Right atrium auricular region (tissue), 2 donors: ENCODE measurements at places on chromosomes 13 and 19. TPM values are rescaled to one million over a fixed set of nuclear protein-coding genes. Genes with fewer than 3 reads are reported as not detected.

- H3K27me3 ChIP-seq = no peaks in the 10 kb centered on the region
- peaks cover 4% of the 10 kb centered on the region for H3K4me1 ChIP-seq
- peaks cover 58% of the 10 kb centered on the region for H3K36me3 ChIP-seq
- peak; percentile 42 for DNase-seq
- no peak overlapping the region for H3K4me3 ChIP-seq
- no peak overlapping the region for H3K27ac ChIP-seq
These were observed 71.6 kb downstream of the LATS2 start for GRCh38 chr13:20989656-20990321.

DNA sequence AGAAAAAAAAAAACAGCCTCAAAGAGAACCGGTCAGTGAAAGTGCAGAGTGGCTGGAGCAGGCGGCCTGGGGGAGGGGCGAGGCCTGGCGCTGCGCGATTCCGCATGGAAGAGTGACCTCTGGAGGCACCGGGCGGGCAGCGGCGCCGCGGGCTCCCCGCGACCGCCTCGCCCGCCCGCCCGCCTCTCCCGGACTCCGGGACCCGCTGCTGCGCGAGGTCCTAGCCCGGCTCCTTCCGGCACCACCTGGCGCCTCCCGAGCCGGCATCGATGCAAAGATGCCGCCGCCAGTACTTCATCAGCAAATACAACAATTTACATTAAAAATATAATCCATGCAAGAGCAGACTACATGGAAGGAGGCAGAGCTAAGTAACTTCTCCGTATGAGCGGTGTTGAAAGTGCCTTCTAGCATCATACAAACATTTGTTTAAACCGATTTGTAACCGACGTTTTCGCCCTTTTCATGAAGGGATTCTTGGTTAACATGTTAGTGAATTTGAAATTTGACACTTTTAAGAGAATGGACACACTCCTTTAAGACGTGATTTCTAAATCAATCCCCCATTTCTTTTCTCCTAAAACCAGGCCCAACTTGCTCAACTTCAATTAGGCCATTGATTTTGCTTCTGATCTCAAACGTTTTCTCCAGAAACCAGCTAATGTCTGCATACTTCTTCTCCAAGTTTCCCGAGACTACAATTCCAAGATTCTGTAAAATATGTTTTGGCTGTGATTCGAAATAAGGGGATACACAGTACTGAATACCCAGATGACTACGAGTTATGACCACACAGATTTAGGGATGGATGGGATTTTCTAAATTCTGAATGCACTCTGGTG, 2.1 kb downstream of the EFNB2 start:
- peak overlapping the region; percentile 56 for H3K4me3 ChIP-seq
- peak overlapping the region; percentile 83 for H3K27ac ChIP-seq
- no peaks in the 10 kb centered on the region for H3K36me3 ChIP-seq
- H3K27me3 ChIP-seq = no peaks in the 10 kb centered on the region
- H3K4me1 ChIP-seq = peaks cover 32% of the 10 kb centered on the region
- peak; percentile 85 for DNase-seq

DNA sequence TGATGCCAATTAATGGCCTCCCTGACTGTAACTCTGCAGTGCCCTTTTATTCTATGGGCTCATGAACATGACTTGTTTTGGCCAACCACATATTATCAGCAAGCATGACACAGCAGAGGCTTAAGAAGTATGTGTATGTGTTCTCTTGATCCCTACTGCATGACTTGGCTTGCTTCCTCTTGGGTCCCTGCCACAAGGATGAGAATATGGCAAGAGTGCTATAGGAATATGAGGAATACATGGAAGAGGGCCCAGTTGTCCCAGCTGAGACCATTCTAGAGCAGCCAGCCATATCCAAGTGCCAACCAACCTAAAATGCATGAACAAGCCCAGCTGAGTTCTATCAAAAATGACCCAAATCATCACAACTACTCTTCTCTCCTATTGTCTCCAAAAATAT, 576.7 kb upstream of the PCDH9 start:
- H3K27me3 ChIP-seq = no peaks in the 10 kb centered on the region
- no peaks in the 10 kb centered on the region for H3K36me3 ChIP-seq
- no peak overlapping the region for H3K27ac ChIP-seq
- DNase-seq = no peak
- no peaks in the 10 kb centered on the region for H3K4me1 ChIP-seq

DNA sequence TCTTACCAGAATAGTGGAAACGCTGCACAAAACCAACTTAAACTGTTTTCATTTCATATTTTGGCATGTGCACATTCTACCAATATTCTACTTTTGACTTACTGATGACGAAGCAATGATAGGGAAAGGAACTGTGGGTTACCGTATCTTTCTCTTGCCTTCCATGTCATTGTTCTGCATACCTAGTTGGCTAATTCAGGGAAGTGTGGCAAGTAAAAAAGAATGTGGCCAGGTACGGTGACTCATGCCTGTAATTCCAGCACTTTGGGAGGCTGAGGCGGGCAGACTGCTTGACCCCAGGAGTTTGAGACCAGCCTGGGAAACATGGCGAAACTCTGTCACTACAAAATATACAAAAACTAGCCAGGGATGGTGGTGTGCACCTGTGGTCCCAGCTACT, 108.2 kb downstream of the SIPA1L3 start:
- no peaks in the 10 kb centered on the region for H3K36me3 ChIP-seq
- no peak for DNase-seq
- no peak overlapping the region for H3K4me3 ChIP-seq
- no peaks in the 10 kb centered on the region for H3K27me3 ChIP-seq
- H3K4me1 ChIP-seq = no peaks in the 10 kb centered on the region

DNA sequence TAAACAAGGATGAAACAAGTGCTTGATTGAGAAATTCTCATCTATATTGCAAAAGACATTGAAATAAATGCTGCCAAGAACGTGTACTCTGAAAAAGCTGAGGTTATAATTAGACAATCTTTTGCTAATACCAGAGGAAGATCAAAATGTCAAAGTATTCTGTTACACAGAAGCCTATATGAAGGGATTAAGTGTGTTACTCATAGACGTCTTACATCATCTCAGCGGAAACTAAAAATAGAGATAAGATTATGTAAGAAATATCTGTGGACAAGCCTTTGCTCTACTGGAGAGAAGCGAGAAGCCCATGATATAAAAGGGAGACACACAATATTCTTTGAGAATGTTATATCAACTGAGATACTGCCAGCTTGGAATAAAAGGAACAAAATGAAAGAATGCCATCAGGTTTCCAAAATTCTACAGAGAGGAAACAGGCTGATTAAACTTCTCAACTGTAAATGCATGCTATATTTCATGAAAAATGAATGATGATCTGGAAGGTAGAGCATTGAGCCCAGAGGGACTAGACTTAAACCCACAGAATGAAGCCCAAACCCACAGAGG, 699.0 kb downstream of the GPC5 start:
- H3K27me3 ChIP-seq = no peaks in the 10 kb centered on the region
- no peak overlapping the region for H3K4me3 ChIP-seq
- no peak for DNase-seq
- no peaks in the 10 kb centered on the region for H3K36me3 ChIP-seq
- H3K27ac ChIP-seq = no peak overlapping the region

GRCh38 chr13:108056278-108056677, 159.1 kb downstream of the LIG4 start:
- H3K4me3 ChIP-seq = no peak overlapping the region
- H3K4me1 ChIP-seq = no peaks in the 10 kb centered on the region

DNA sequence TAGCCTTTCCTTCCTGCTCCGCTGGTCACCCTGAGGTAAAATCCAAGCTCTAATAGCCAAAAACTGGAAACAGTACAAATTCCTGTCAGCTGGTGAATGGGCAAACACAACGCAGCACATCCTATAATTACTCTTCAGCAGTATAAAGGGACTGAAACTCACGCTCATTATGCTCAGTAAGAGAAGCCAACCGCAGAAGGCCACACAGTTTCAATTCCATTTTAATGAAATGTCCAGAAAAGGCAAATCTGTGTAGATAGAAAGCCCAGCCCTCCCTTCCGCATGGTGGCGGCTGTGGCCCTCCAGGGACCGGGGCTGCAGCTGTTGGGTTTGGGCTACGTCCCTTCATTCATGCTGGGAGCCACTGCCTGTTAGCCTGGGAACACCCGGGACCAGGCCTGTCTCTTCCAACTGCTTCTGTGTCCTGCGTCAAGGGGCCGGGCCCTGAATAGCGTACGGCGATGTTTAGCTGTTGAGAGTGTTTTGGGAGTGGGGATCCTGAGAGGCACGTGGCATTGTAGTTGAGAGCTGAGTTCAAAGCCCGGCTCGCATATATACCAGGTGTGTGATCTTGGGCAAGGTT, 23.5 kb downstream of the NKPD1 start:
- peaks cover 24% of the 10 kb centered on the region for H3K4me1 ChIP-seq
- DNase-seq = no peak
- H3K36me3 ChIP-seq = peaks cover 15% of the 10 kb centered on the region
- H3K4me3 ChIP-seq = no peak overlapping the region
- H3K27me3 ChIP-seq = no peaks in the 10 kb centered on the region

DNA sequence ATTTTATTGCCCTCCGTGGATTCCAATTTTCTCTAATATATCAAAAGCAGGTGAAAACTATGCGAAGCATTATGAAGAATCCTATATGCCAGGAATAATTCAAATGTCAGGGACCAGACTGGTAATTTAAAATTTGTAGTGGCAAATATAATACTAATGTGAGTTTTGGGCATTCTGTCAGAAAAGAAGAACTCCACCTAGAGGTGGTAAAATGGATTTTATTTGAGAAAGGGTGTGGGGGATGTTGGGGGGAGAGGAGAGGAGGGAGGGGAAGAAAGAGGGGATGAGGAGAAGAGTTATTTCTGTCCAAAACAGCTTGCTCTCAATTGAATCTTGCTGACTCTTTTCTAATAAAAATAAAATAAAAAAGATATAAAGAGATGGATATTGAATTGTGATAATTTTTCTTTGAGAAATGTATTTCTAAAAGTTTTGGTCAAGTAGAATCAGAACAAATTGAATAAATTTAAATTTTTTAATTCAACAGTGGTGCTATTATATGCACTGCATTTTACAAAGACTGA, 929.3 kb upstream of the SLITRK5 start:
- no peaks in the 10 kb centered on the region for H3K36me3 ChIP-seq
- no peak overlapping the region for H3K27ac ChIP-seq
- no peaks in the 10 kb centered on the region for H3K4me1 ChIP-seq

GRCh38 chr13:40792284-40793051, 3.1 kb downstream of the SLC25A15 start:
- H3K4me3 ChIP-seq = no peak overlapping the region
- peak; percentile 43 for DNase-seq
- no peaks in the 10 kb centered on the region for H3K36me3 ChIP-seq
- H3K27ac ChIP-seq = no peak overlapping the region
- H3K4me1 ChIP-seq = peaks cover 6% of the 10 kb centered on the region

DNA sequence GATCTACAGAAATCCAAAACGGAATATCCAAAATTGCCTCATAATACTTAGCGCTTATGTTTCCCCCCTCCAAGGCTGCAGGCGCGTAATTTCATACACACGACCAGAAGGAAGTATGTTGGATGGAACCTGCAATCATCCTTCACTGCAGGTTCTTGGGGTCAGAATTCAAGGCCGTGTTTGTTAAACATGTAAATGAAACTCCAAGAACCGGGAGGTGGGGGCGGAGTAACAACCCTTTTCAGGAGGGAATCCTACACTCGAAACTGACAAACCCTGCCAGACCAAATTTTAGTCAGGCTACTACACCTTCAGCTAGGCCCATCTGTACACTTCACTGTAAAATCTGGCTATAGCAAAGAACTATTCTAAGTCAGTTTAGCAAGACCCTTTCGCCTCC, 1.3 kb downstream of the ZNF607 start:
- H3K27ac ChIP-seq = peak overlapping the region; percentile 81
- no peak for DNase-seq
- H3K4me3 ChIP-seq = peak overlapping the region; percentile 79
- H3K4me1 ChIP-seq = no peaks in the 10 kb centered on the region
- no peaks in the 10 kb centered on the region for H3K36me3 ChIP-seq

DNA sequence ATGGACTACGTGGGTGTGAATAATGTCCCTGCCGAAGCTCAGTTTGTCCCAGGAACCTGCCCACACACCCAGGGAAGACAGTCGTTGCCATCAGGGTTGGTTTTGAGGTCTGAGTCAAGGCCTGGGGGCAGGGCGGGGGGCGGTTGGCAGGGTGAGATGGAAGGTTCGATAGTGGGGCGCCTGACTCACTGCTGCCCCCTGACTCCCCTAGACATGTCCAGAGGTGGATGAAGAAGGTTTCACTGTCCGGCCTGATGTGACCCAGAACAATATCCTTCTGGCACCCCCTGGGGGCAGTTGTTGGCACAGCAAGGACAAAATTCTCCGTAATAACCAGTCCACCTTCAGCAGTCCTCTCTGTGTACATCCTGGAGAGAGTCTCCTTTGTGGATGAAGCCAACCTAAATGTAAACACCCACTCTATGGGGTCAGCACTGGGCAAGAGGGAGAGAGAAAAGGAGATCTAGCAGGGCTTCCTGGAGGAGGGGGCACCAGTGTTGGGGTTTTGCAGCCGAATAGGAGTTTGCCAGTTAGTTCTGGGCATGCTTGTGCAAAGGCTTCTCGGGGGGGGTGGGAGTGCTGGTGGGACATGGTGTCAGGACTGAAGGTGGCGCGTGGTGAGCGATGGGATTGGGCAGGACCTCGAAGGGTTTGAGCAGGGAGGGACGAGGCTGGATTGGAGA, 19.6 kb upstream of the B3GNT3 start:
- H3K4me3 ChIP-seq = no peak overlapping the region
- no peak overlapping the region for H3K27ac ChIP-seq
- H3K27me3 ChIP-seq = no peaks in the 10 kb centered on the region

GRCh38 chr13:91280801-91281200, 66.7 kb upstream of the MIR17HG start:
- H3K4me1 ChIP-seq = no peaks in the 10 kb centered on the region
- DNase-seq = no peak
- H3K27ac ChIP-seq = no peak overlapping the region
- H3K27me3 ChIP-seq = no peaks in the 10 kb centered on the region

DNA sequence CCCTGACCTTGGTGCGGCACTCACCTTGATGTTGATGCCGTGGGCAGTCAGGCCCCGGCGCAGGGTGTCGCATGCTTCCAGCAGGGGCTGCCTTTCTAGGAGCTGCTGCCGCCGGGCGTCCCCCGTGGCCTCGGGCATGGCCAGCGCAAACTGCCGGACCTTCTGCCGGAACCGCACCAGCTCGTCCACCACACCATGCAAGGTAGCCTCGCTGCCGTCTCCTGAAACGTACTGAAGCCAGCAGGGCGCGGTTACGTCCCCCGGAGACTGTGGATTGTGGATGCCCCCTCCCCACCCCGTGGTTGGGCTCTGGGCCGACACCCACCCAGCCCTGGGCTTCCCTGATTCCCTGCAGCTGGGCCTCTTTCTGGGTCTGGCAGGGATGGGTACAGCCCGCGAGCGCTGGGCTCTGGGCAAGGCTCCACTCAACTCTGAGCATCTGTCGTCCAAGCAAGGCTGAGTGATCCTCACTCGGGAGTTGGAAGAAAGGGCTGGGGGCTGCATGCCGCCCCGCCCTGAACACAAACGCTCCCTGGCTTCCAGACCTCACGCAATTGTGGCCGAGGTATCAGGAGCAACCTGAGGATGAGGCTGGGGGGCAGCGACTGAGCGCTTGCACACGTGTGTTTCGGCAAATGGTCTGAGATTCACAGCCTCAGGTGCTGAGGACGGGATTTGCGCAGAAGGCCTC, 27.1 kb downstream of the NAXD start:
- H3K4me3 ChIP-seq = no peak overlapping the region
- peaks cover 29% of the 10 kb centered on the region for H3K4me1 ChIP-seq
- no peak overlapping the region for H3K27ac ChIP-seq
- H3K36me3 ChIP-seq = peaks cover 55% of the 10 kb centered on the region
- DNase-seq = no peak

Gene TNFRSF19
- total RNA-seq = 38.5 TPM

Gene RAB20
- 15.7 TPM for total RNA-seq

Gene GARIN5A
- 1.4 TPM for total RNA-seq

Gene HNRNPL
- 115 TPM for total RNA-seq

Gene IZUMO2
- total RNA-seq = not detected

Gene ZNF471
- total RNA-seq = 2.3 TPM

Gene ATP8B3
- total RNA-seq = 0.51 TPM

Gene MYH14
- 40.9 TPM for total RNA-seq
